ENCODE measurements at places on chromosomes 4 and X. TPM values are rescaled to one million over a fixed set of nuclear protein-coding genes. Genes with fewer than 3 reads are reported as not detected.

GRCh38 chrX:133402830-133403625 is 12.3 kb downstream of the GPC4 start:
- DNase-seq: no peak

DNA sequence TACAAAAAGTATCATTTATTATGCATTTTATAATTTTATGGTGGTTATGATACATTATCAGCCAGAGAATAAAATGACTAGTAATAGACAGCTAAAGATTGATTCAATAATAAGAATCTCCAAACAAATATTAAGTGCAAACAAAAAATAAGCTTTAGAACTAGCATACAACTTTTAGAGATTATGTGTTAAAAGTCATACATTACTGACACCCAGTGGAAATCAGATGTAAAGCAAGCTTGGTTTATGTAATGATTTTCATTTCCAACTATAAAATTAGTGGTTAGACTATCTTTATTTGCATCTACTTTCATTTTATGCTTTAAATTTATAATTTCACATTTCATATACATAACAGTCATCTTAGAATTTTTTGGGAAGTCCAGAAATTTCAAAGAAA is 57.7 kb downstream of the IL13RA2 start:
- peak; percentile 31 for DNase-seq

DNA sequence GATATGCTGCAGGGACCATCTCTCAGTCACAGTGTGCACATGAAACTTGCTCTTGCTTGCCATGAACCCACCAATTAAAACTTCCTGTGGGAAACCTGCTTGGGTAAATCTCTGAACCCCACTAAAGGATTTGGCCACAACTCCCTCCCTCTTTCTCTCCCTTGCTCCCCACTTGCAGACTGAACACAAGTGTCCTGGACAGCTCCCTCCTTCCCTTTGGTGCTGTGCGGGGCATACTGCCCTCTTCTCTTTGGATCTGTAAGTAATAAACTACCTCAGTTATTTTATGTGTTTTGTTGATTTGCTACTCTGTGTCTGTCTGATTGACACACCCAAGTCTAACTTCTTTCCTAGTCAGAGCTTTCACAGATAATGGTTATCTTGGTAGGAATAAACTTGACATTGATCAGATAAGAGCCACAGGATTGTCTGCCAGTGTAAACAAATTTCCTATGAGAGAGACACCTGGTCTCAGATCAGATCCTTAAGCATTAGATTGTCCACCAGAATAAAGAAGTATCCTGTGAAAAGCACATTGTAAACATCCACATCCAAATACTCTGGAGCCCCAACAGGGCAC is 41.8 kb downstream of the SULT1E1 start:
- no peak for DNase-seq

GRCh38 chr4:168695288-168695687 is 198.4 kb downstream of the PALLD start:
- no peak for DNase-seq

DNA sequence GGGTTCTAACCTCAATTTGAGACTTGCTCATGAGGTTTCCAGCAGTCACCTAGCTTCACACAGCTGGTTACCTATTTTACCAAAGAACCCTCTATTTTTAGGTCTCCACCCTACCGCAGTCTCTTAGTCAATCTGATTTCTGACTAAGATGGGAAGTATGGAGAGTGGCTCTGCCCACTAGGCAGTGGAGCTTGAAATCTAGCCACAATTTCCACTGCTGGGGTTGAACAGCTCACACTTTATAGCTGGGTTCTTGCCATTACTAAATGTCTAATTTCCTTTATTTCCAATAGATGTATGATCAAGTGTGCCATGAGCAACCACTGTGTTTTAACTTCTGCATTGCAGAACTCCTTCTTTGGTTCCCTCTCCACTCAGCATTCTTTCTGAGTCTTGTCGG is 43.1 kb downstream of the GASK1B start:
- peak; percentile 65 for DNase-seq

DNA sequence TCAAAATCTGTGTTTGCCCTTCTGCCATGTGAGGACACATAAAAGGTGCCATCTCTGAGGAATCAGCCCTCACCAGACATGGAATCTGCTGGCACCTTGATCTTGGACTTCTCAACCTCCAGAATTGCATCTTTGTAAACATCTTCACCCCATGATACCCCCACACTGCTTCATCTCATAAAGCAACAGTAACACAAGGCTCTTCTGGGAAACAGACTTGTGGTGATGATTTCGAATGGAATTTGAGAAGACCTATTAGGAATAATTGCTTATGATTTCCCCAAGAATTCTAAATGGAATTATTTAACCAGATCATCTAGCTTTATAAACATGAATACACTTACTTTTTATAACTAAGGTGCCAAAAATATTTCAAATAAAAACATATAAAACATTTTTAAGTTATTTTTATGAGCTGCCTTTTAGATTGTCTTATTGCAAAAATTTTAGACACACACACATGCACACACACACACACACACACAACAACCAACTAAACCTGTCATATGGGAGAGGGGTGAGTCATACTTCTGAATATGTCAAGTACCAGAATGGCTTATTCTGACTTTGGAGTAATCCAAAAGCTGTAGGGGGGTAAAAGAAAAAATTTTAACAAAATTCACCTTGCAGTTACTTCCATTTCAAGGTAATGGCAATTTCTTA is 82.0 kb downstream of the USP46 start:
- DNase-seq: peak; percentile 53

- no peak for DNase-seq
Observed at GRCh38 chrX:155132110-155132509, 60.8 kb downstream of the BRCC3 start.

GRCh38 chr4:66273110-66273509 is 602.8 kb upstream of the EPHA5 start:
- no peak for DNase-seq

- DNase-seq: no peak
Observed at GRCh38 chr4:108169664-108170063, 932 bp upstream of the LEF1 start.

- peak; percentile 7 for DNase-seq
Observed at GRCh38 chr4:158193171-158193749, 17.0 kb upstream of the TMEM144 start.

DNA sequence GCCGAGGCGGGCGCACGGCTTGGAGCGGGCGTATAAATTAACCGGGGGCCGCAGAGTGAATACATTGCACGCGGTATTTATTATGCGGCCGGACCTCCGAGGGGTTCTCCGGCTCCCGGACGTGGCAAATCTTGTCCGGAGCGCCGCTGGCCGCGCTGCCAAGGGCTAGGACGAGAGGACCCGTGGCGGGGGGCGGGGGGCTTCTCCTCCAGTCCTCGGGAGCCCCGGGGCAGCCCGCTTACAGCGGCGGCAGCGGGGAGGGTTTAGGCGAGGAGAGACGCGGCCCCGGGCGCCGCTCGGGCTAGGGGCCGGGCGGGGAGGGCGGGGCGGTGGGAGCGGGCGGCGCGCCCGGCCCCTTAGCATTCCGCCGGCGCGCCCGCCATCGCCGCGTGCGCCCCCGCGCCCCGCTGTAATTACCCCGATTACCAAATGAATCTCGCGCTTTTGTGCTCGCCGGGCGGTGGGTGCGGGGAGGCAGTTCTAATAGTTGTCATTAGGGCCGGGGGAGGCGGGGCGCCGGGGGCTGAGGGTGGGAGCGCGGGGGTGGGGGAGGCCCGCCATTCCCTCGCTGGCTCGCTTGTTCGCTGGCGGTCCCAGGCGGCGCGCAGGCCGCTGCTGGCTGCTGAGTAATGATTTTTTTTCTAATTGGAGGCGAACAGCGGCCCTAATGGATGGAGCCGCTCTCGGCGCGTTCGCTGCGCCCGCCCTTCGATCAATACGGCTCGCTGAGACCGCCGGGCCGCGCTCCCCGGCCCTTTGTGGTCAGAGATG is 276.6 kb downstream of the BCOR start:
- DNase-seq: peak; percentile 29

GRCh38 chr4:31126881-31127398 is 406.8 kb downstream of the PCDH7 start:
- DNase-seq: no peak

- DNase-seq: no peak
Observed at GRCh38 chrX:46626566-46626965, 53.0 kb downstream of the CHST7 start.

DNA sequence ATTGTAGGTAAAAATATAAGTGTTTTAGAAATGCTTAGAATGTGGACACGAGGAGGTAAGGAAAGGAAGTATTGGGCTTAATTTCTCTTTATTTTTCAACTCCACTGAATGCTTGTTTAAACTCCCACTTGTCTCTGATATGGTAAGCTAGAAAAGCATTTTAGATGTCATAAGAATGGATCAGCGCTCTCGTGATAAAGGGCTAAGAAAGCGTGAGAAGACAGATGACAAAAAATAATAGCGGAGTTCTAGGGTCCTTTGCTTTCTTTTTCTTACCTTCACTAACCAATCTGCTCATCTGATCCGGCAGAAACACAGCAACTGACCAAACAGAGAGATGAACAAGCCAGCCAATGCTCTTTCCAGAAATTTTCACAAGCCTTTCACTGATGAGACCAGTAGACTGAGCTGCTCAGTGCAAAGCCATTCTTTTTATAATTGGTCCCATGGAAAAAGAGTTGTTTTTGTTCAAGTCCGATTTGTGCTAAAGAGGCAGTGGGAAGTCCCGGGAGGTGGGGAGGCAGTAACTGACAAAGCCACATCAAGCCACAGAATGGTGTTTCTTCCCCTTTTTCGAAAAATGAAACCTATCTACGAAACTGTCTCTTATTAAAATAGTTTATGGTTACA is at the start of gene TASL:
TASL (minus strand) TSS at position 405 of the 630 bp plus-strand sequence. CDS start 17,411 bp downstream, outside the sequence.
- no peak for DNase-seq

DNA sequence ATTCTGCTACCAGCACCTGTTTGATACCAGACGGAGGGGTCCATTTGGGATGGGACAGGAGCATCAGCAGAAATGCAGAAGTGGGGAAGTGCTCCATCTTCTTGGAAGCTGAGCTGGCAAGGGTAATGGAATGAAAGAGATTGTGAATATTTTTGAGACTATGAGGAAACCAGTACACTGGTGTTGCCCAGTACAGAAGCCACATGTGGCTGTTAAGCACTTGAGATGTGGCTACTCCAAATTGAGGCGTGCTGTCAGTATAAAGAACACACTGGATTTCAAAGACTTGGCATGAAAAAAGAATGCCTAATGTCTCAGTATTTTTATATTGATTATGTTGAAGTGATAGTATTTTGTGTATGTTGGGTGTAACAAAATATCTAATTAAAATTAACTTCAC is 153.4 kb downstream of the PTTG2 start:
- no peak for DNase-seq

- DNase-seq: peak; percentile 13
Observed at GRCh38 chr4:112765317-112765974, 128.5 kb downstream of the LARP7 start.

GRCh38 chrX:148495176-148495575 is 5.2 kb upstream of the AFF2 start:
- no peak for DNase-seq

DNA sequence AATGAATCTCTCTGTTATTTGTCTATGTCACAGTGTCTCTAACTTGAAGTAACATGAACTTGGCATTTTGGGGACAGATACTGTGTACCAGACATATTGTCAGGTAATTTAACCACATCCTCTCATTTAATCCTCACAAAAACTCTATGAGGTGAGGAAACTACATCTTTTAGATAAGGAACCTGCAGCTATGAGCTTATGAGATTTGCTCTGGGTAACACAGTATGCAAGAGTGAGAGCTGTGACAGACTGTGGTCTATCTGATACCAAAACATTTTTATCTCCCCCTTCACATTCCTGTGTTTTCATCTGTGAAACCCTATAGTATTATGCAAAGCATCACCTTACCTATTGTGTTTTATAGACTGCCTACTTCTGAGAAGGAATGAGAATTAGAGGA is 58.4 kb upstream of the HS3ST1 start:
- no peak for DNase-seq

- peak; percentile 54 for DNase-seq
Observed at GRCh38 chr4:138199568-138200235, 42.4 kb downstream of the SLC7A11 start.

DNA sequence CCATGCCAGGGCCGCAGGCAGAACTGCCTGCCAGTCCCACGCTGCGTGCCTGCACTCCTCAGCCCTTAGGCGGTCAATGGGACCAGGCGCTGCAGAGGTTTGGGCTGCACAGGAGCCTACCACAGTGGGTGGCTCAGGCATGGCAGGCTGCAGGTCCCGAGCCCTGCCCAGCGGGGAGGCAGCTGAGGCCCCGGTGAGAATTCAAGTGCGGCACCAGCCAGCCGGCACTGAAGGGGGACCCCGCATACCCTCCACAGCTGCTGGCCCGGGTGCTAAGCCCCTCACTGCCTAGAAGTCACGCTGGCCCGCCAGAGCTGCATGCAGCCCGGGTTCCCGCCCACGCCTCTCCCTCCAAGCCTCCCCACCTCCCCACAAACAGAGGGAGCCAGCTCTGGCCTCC is 302.5 kb upstream of the UGT8 start:
- no peak for DNase-seq

- peak; percentile 85 for DNase-seq
Observed at GRCh38 chrX:22389556-22390179, 117.0 kb downstream of the CBLL2 start.

DNA sequence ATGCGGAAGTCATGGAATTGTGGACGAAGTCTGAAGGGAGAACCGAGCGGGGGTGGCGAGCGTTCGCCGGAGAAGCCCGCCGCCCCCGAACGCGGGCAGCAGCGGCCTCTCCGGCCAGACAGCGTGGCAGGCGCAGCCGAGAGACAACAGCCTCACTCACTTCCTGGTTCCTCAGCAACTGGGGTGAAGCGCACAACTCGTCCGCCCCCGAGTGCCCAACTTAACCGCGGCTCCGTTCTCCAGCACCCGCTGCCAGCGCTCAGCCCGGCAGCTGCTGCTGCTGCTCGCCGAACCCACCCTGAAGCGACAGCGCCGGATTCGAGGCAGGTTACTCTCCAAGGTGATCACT is 68.0 kb downstream of the NOCT start:
- peak; percentile 68 for DNase-seq

- DNase-seq: no peak
Observed at GRCh38 chr4:183263787-183264386, 56.2 kb downstream of the CLDN22 start.

- peak; percentile 27 for DNase-seq
Observed at GRCh38 chr4:8547108-8547911, 32.9 kb upstream of the GPR78 start.

GRCh38 chr4:61246034-61246433 is 45.9 kb downstream of the ADGRL3 start:
- DNase-seq: no peak

GRCh38 chr4:142846108-142846728 is at the start of gene INPP4B:
INPP4B (minus strand) TSS chr4:142846301.
- peak; percentile 76 for DNase-seq

- DNase-seq: no peak
Observed at GRCh38 chr4:175953960-175954521, 111.6 kb upstream of the WDR17 start.

Gene RPS6KA6
- total RNA-seq: 3.3 TPM

Gene TLR3
- 8.1 TPM for total RNA-seq

Gene HPGD
- total RNA-seq: 0.26 TPM

Gene TRIM75
- not detected for total RNA-seq

Gene HTR2C
- not detected for total RNA-seq

Gene BTC
- 3.1 TPM for total RNA-seq

Gene GABRB1
- not detected for total RNA-seq

Gene CCNB3
- 0.51 TPM for total RNA-seq

Gene NDST4
- total RNA-seq: not detected

Gene S100P
- total RNA-seq: not detected

Data from fibroblast of lung (primary cell).